IPS DF 6.9 (cell line): ENCODE measurements at places on chromosomes 16 and 17.

GRCh38 chr16:27671410-27671809 lies 121.5 kb downstream of the KATNIP start:
- no peak for DNase-seq

DNA sequence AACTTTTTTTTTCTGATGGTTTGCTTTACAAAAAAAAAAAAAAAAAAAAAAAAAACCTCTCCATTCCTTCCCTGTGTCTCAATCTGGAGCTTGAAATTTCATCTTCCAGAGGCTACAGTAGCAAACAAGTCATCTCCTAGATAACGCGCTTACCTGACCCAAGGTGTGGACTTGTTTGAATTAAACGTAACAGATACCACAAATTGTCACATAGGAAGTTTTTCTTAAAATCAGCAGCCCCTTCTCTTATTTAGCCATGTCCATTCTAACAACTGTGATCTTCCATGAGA lies 2.0 kb downstream of the STAT5B start:
- DNase-seq = no peak

GRCh38 chr17:66462010-66462409 lies 159.6 kb downstream of the PRKCA start:
- DNase-seq = no peak

GRCh38 chr16:73122604-73123391 lies 74.9 kb upstream of the ZFHX3 start:
- no peak for DNase-seq

DNA sequence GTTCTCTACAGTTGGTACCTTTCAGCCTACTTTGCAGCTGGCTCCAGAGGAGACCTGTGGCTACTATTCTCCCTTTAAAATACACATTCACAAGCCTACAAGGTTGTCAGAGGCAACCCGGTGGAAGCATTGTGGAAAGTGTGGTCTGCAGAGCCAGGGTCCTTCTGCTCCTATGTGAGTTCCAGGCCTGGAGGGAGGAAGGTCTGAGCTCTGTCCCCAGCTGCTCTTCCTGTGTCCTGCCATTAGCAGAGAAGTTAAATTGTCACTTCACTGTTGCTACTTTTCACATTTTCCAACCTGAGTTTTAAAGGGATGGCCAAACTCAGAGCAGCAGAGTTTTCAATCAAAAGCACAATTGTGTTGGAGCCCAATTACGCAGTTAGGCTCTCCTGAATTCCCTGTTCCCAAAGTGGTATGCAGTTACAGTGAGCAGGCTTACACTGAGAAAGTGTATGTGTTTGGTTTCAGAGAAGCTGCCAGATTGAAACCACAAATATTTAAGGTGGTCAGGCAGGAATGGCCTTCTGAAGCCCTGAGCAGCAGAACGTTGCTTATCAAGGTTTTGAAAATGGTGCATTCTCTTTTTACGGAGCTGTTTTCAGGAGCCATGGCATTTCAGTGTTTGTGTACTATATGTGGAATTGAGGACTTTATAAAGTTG lies 25.0 kb downstream of the MAP3K3 start:
- no peak for DNase-seq

DNA sequence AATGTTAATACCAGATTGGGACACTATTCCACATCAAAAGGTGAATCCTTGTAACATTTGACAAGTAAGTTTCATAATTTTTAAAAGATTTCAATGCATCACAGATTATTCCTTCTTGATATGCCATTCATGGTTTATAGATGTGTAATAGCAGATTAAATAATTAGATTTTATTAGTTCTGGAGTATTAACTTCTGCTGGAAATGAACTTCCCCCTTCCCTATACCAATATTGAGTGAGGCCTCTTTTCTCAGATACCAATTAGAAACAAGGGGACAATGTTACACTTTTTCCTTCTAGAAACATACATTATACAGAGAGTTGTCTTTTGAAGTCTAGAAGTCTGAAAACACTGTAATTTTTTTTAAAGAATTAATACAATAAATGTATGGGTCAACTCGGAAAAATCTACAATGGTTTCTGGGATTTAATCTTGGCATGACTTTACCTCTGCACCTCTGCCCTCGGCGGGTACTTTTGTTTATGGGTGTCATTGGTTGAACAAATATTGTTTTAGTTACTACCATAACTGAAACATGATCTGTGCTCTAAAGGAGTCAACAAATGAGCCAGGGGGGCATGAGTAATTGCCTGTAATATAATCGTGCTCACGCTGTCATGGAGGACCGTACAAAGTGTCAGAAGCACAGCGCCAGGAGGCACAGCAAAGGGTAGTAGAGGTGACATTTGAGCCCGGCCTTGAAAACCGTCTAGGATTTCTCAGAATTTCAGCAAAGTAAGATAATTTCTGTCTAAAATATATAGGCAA lies 8.2 kb downstream of the LRRC37B start:
- no peak for DNase-seq

DNA sequence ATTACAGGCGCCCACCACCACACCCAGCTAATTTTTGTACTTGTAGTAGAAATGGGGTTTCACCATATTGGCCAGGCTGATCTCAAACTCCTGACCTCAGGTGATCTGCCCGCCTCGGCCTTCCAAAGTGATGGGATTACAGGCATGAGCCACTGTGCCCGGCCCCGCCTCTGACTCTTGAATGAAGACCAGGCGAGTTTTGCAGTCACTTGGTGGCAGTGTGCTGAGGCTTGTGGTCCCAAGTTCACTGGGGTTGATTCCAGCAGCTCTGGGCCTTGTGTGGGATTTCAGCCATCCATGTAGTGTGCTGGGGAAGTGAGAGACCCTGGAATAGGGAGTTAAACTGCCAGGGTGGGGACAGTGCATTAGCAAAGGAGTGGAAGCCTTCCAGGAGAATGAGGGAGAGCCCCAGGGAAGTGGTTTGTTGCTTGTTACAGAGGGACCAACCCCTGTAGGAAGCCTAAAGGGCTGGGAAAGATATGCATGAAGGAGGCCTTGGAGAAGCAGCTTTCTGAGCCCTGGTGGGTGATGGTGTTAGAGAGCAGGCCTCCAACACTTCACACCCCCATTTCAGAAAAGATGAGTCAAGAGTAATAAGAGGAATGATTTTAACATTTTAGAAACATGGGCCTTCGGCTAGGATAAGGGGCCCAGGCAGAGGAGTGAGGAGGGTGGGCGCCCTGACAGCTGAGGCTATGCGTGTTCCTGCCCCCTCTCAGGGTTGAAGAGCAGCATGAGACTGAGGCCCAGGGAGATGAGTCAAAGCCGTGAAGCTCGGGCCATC lies 14.5 kb downstream of the PSKH1 start:
- DNase-seq = no peak

DNA sequence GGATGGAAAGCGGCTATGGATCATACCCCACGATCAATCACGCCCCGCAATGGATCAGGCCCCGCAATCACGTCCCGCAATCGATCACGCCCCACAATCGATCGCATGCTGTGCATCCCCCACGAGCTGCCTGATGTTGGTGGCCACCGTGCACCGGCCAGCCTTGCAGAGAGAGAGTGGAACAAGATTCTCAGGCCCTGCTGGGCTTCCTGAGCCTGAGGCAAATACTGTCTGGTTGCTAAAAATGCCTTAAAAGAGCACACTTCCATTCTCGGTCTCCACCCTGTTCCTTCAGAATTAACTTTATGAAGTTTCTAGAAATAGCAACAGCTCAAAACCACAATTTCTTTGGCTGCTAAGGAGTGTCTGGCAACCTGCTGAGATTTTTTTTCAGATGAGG lies 81.5 kb downstream of the VPS53 start:
- no peak for DNase-seq

DNA sequence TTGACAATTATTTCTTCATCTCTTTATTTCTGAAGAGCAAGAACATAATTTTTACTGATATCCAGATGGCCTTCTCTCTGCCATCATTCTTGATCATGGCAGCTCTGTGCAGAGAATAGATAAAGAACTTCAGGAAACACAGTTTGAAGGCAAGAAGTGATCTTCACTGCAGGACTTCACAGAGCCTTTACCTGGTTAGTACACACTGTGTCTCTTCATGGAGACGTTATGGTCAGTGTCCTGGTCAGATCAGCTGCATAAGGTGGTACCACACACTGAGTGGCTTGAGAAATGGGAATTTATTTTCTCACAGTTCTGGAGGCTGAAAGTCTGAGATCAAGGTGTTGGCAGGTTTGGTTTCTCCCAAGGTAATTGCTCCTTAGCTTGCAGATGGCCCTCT lies 129.5 kb downstream of the UTP18 start:
- DNase-seq = no peak

DNA sequence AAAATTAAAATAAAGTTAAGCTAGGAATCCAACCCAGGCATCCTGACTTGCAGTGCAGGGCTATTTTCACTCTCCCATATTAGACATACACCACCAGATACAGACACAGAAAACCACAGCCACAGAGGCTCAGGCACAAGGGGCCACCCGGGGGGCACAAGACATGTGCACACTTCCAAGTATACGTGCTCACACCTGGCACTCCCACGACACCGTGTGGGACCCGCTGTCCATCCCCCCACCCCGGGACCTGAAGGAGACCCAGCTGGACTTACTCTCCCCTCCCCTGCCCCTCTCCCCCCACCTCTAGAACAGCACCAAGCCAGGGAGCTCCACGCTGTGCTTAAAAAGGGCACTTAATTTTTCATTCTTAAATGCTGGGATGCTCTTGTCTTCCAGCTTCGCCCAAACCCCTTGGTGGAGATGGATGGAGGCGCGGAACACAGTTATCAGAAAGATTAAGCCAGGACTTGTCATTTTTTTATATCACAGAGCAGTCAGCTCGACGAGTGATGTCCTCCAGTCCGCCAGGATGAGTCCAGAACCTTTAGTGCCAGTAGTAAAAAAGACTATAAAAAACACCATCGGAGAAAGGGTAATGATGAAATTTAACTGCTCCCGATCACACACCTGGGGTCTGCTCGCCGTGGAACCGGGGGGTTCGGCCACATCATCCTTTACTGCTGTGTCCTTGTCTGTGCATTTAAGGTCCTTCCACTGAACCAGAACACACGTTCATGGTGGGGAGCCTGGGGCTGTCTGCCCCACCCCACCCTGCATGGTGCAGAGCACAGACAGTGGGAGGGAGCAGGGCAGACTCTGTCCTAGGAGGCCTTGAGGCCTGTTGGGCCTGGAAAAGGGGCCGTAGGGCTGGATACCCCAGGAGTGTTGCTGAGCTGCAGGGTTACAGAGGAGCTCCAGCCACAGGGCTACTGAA lies 73.3 kb upstream of the LHX1 start:
- DNase-seq = no peak

GRCh38 chr16:88978608-88979346 lies 1.8 kb upstream of the CBFA2T3 start:
- no peak for DNase-seq

DNA sequence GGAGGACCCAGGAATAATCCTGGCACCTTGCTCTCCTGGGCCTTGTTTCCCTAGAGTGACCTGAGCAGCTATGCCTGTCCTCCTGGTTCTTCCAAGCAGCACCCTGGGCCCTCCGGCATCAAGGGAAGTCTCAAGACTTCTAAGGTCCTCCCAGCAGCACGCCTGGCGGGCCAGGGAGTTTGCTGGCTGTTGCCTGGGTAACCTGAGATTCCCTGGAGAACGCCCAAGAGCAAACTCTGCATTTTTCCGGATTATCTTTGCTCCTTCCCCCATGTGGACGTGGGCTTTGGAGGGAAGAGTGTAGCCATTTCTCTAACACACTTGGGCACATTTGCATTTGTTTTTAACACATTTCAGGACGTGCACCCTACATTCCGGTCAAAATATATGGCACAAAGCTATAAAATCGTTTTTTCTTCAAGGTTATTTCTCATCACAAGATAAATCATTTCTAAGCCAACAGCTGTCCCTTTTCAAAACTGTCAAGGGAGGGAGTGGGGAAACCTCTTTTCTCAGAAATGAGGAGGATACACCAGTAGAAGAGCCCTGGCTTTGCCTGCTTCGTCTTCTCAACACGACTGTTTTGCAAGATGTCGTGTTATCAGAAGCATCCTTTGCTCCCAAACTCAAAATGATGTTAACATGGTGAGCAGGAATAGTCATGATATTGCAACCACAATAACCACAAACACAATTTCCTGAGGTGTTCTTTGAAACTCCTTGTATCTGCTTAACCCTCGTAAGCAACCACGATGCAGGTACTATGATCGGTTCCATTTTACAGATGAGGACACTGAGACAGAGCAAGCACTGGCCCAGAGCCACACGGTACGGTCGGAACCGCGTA lies 116.5 kb downstream of the ADCY9 start:
- DNase-seq = no peak

GRCh38 chr16:87956365-87957231 lies 5.4 kb downstream of the BANP start:
- DNase-seq = no peak

DNA sequence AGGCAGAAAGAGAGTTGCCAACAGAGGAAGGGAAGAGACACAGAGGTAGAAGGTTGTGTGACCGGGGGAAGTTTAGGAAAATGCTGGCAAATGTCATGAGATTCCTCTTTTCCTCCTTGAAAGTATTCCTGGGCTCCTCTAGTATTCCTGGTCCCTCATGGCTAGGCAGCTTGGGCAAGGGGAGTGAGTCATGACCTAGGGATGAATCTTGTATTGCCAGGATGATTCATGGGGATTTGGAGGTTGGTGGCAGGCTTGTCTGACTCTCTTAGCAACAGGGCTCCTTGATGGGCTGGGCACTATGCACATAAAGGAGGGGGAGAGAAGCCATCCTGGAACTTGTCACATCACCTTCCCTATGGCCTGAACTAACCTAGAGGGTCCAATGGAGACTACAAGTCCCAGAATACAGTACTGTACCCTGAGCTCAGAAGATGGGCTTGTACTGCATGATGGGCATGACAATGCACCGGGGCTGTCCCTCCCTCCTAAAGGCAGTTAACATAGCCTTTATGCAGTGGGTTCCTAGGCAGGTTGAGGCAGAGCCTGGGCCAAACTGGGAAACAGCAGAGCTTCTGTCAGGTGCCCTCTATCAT lies 2.1 kb upstream of the SEZ6 start:
- no peak for DNase-seq

GRCh38 chr16:2895813-2896212 lies 12.8 kb downstream of the FLYWCH2 start:
- DNase-seq = no peak

DNA sequence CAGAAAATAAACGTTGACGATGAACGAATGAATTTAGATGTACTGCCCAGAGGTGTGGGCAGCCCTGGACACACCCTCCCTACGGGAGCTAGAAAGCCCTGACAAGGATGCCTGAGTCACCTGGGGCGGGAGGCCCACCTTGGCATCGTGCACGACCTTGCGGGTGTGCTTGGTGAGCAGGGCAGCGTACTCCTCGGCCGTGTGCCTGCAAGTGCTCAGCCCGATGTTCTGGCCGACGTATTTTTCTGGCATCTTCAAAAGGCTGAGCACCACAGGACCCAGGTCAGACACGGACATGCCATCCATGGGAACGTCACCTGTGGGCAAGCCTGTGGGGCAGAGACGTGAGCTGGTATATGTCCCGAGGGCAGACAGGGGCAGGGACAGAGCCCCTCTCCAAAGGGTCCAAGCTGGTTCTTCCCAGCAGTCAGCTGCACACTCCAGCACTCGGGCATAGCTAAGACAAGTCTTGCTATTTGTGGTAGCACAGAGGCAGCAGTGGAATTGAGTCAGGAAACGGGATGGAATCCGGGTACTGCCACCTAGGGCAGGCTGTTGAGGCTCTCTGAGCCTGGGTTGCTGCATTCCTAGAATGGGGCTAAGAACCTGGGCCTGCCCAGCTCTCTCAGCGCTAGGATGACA lies 10.8 kb downstream of the NMRAL1 start:
- DNase-seq = no peak
